ENCODE measurements at places on chromosomes 12 and 14.

DNA sequence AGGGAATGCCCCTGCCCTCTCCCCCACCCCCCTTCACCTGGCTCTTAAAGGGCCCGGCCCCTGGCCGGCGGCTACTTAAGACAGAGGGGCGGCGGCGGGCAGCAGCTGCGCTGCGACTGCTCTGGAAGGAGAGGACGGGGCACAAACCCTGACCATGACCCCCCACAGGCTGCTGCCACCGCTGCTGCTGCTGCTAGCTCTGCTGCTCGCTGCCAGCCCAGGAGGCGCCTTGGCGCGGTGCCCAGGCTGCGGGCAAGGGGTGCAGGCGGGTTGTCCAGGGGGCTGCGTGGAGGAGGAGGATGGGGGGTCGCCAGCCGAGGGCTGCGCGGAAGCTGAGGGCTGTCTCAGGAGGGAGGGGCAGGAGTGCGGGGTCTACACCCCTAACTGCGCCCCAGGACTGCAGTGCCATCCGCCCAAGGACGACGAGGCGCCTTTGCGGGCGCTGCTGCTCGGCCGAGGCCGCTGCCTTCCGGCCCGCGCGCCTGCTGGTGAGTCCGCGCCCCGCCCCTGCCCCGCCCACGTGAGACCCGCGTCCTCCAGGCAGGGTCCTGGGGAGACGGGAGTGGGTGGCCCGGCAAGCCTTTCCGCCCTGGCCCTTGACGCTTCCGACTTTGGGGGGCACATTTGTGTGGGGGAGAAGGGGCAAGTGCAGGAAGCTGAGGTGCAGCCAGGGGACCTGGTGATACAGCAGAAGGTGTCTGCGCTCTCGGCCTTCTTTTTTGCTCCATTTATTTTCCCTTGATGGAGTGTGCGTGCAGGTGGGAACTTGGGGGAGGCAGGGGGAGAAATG, at the start of gene IGFBP6:
IGFBP6 (plus strand) TSS at position 104 of the 790 bp plus-strand sequence; CDS start at position 155, 51 bp downstream.
- DNase-seq: no peak

DNA sequence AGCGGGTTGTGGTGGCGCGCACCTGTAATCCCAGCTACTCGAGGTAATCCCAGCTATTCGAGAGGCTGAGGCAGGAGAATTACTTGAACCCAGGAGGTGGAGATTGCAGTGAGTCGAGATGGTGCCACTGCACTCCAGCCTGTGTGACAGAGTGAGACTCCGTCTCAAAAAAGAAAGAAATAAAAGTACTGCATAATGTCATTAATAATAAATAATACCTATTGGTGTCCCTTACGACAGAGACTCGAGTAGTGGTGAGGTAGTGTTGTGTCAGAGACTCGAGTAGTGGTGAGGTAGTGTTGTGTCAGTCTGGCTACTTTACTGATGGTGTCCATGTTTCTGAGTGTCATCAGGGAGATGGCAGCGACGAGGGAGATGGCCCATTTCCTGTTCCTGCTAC, 1.3 kb downstream of the GLS2 start:
- DNase-seq: no peak

DNA sequence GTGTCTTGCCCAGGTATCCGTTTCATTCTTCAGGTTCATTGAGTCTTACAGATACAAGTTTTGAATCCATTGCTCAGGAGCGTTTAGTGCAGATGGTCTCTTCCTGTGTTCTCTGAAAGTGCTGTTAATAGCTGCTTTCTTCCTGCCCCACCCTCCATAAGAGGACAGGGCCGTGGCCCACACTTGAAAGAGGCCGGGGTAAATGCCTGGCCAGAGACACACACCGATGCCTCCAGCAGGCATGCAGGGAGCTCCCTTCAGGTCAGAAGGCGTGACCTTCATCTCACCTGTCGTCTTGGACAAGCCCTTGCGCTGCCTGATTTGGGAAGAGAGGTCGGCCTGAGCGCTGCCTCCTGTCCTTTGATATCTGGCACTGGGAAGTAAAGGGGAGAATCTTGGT, 11.6 kb downstream of the PRKAB1 start:
- no peak for DNase-seq

DNA sequence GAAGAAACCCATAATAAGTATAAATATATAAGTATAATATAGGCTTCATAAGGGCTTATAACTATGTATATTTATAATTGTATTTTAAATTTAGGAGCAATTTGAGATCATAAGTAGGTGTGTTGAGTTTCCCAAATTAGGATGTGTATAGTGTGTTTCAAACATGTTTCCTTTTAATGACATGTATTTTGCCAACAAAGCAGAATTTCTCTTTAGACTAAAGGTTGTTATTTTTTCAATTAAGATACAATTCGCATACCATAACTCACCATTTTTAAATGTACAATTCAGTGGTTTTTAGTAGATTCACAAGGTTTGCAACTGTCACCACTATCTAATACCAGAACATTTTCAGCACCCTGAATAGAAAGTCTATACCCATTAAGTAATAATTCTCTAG, 7.7 kb upstream of the ARL1 start:
- DNase-seq: no peak

- no peak for DNase-seq
Measured at GRCh38 chr14:50545618-50546017, 13.2 kb upstream of the MAP4K5 start.

- DNase-seq: no peak
Measured at GRCh38 chr14:37637341-37637740, 41.9 kb downstream of the TTC6 start.

- no peak for DNase-seq
Measured at GRCh38 chr14:76698631-76699030, 62.6 kb upstream of the VASH1 start.

GRCh38 chr12:56082967-56083366, 3.0 kb downstream of the ERBB3 start:
- DNase-seq: no peak

GRCh38 chr12:57864442-57865083, 18.0 kb upstream of the CTDSP2 start:
- no peak for DNase-seq

GRCh38 chr12:3537719-3538465, 46.9 kb downstream of the PRMT8 start:
- DNase-seq: no peak

DNA sequence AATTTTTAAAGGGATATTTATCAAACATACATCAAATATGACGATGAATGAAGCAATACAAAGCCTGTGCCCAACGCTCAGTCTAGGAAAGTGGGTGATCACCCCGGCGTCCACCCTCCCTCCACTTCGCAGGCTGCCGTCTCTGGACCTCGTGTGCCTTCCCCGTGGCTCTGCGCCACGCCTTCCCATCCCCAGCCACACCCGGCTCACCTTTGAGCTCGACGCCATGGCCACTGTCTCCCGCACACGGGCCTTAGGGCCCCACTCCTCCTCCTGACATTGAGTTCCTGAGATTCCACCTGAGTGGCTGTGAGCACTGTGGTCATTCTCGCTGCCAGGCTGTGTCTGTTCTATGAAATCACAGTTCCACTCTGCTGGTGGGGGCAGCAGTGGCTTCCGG, 56.7 kb downstream of the GALNT9 start:
- no peak for DNase-seq

DNA sequence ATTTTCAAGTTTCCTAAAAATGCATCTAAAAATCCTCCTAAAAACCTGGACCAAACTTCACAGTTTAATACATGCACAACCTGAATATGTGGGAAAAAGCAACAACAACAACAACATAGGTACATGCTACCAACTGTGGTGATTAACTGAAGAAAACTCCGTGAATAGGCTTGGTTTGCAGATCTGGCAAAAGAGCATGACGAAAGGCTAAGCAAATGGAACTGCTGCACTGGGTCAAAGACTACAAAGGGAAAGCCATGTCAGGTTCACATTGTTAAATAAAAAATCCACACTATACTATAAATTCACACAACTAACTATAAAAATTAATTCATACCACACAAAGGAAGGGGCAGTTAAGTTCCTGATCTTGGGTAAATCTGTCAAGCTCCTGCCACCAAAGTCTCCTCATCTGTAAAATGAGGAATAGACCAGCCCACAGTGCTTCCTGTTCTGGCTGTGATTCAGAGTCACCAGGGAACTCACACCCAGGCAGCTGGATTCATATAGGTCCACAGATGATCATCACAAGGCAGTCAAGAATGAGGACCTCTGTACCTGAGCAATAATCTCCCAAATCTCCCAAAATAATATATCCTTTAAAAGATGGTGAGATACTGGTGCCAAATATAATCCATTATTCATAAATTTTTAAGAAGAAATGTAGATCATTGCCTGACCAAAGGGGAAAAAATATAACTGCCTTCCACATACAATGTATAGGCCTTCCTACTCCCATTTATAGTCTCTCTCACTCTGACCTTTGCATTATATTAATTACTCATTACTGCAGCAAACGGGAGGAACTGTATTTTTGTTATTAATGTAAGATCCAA, 7.0 kb downstream of the CORO1C start:
- DNase-seq: peak; percentile 34

DNA sequence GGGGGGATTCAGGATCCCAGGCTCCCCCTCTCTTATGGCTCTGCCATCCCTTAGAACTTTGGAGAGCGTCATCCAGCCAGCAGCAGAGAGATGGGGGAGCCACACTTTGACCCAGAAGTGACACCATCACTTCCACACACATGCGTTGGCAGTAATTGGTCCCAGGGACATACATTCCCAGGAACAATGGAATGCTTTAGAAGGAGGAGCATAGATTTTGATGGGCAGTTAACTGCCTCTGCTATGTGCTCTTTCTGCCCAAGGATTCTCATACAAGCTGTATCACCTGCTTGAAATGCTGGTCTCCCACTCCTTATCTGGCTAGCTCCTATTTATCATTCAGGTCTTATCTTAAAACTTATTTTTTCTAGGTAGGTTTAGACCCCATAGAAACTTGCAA, 109.0 kb upstream of the RPH3A start:
- no peak for DNase-seq

DNA sequence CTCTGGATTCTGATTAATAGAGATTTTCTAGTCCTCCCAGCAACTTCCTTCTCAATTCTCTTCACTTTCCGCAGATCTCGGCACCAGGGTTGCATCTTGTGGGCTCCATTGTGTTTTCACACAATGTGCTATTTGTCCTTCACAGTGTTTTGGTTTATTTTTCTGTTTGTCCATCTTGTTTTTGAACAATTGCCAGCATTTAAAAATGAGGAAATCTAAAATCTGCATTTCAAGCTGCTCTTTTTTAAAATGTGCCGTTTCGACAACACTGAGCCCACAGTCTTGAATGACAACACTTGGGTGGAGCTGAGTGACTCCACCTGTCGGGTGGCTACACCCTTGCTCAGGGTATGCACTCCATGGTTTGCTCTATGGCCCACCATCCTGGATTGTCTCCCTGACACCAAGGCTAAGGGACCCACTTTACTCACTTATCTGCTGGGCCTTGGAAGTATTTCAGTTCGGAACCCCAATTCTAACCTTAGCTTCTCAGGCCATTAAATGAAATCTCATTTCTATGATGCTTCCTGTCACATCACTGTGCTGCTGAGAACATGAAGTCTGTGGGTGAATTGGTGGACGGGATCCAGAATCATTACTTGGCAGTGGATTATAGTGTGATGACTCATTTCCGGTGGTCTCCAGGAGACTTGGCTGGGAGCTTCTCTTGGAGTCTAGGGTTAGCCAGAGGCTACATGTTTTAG, 3.4 kb upstream of the MYRFL start:
- DNase-seq: no peak

DNA sequence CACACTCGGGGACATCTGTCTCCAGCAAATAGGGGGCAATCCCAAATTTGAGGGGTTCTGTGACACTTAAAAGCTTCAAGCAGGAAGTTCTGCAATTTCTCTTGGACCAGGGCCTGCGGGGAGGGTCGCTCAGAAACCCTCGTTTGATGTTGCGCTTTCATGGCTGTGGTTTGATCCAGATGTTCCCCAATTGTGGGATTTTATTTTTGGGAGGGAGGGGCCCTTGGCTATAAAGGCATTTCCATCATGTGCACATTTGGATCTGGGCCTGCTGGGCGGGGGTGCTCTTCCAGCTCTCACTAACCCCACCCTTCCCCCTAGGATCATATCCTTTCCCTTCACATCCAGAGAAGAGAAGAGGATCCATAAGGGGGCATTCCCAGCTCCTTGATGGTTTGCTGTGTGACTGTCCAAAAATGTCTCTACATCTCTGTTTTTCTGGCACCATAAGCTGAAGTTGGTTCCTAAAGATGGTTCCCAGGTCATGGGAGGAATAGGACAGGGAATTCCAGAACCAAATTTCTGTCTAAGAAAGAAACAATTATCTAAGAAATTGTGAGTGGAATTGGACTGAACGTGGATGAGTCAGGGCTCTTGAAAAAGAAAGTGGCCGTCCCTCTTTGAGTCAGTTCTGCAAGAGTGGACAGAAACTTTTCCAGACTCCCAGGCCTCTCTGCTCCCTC, 47.2 kb downstream of the SMUG1 start:
- DNase-seq: no peak
